ENCODE measurements at places on chromosomes 5 and 9.

DNA sequence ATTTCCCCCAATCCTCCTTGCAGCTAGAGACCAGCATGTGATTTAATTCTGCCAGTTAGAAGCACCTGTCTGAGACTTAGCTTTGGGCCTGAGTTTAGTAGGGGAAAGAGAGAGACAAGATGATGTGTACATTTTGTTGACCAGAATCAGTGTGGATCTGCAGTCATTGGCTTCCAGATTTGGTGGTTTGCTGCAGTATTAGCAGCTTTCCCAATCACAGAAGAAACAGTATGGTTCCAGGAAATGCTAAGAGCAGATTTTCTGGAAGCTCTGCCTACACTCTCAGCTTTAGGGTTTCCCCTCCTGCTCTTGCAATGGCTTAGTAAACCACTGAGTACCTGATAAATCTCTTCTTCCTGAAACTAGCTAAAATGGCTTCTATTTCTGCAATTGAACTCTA is 48.8 kb upstream of the FREM1 start:
- DNase-seq, result no peak

- no peak for DNase-seq
Measured at GRCh38 chr5:140253985-140254384, 48.9 kb downstream of the PFDN1 start.

GRCh38 chr5:126920291-126920690 is 110.1 kb downstream of the MARCHF3 start:
- no peak for DNase-seq

GRCh38 chr5:141850786-141851185 is 27.4 kb downstream of the PCDH1 start:
- DNase-seq, result no peak

GRCh38 chr5:158841481-158842276 is 258.0 kb downstream of the EBF1 start:
- no peak for DNase-seq

GRCh38 chr9:12230708-12231107 is 462.5 kb upstream of the TYRP1 start:
- peak; percentile 4 for DNase-seq

DNA sequence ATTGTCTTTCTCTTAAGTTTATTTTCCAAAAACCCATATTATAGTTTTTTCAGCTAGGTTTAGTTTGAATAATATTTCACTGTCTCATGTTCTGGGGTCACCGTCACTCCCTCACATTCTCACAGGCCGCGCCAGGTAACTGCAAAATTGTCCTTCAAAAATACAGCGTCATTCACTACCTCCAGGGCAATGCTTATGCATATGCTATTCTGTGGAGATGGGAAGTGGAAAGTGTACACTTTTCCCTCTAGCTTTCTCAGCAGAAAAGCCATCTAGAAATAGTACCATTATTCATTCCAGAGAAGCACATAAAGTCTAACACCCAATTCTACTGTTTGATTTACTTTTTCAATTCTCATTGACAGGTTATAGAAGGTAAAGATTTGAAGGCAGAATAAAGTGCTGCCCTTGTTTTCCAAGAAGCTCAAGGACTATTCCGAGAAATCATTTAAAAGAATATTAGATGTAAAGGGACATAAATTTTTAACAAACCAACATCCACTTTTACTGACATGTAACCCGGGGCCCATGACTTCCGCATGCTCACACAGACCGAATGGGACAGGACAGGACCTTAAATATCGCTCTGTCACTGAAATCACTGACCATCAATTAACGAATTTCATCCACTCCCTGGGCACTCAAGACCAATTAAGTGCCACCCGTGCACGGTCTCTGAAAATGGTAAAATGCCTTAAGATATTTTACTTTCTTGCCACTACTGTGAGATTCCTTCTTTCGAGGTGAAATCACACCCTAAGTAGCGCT is 720 bp downstream of the NUDT12 start:
- peak; percentile 13 for DNase-seq

- DNase-seq, result peak; percentile 68
Measured at GRCh38 chr5:172150514-172151425, 37.3 kb downstream of the STK10 start.

DNA sequence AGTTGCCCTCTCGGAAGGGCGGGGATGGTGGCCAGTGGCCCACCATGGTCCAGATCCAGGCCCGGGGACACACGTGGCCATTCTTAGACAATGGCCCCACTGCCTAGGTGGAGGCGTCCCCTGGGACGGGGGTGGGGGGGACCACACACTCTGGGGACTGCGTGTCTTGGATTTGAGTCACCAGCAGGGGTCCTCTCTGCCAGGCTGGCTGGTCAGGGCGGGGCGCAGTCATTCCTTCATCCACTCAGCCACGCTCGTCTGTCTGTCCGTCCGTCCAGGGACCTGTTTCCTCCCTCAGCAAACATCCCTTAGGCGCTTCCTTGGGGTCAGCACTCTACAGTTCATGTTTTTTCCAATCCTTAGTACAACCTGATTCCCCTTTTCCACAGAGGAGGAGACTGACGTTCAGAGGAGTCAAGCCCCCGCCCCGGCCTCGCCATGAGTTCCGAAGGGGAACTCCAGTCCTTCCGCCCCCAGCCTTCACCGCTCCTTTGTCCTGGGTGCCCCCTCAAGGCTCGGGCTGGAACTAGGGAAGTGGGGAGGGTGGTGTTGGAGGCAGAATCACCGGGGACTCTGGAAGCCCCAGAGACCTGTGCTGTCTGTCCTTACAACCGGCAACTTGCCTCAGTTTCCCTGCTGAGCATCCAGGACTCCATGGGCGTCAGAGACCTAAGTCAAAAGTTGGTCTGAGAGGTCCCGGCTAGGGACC is 276.6 kb upstream of the MVB12B start:
- no peak for DNase-seq

GRCh38 chr9:88215196-88216125 is 77.2 kb upstream of the SPATA31C2 start:
- DNase-seq, result no peak

DNA sequence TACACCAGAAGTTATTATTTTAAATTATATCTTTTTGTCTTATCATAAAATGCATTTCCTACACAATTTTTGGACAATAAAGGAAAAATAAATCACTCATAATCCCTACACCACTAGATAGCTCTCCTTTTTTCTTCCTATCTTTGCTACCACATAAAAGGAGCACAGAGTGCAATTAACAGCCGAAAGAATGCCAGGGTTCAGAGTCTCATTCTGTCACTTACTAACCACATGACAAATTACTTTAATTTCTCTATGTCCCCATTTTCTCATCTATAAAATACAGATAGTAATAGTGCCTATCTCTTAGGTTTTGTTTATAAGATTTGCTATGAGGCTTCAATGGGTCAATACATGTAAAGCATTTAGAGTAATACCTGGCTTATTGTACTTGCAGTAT is 158.7 kb upstream of the GRIN3A start:
- DNase-seq, result no peak

DNA sequence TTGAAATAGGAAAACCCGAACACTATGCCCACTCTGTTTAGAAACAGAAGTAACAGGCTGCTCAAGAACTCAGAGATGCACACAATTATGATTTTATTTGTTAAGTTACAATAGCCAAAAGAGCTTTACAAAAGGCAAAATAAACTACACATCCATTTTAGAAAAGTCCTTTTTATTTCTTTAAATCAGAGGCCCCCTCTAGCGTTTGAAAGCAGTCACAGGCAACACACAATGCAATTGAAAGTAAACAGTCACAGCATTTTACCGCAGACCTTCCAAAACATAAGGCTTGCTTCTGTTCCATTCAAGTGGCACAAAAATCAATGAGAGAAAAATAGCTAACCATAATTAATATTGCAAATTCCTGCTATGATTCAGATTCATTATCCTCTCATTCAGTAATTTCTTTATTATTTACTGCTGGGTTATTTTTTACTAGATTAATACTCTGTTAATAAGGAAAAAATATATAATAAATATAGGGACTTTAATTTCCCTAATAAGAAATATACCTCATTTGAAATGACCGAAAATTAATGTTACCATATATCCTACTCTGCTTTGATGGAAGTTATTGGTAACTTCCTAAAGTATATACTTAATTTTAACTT is 78.3 kb downstream of the CEP120 start:
- DNase-seq, result no peak

DNA sequence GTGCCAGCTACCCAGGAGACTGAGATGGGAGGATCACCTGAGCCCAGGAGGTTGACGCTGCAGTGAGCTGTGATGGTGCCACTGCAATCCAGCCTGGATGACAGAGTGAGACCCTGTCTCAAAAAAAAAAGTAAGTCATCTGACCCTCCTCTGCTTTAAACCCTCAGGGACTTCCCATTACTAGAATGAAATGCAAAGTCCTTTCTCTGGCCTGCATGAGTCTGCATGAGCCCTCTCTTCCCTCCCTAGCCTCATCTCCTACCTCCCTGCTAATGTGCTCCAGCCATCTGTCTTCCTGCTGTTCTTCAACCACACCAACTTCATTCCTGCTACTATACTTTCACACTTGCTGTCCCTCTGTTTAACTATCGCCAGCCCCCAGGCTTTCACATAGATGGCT is 15.3 kb downstream of the IL5 start:
- DNase-seq, result no peak

DNA sequence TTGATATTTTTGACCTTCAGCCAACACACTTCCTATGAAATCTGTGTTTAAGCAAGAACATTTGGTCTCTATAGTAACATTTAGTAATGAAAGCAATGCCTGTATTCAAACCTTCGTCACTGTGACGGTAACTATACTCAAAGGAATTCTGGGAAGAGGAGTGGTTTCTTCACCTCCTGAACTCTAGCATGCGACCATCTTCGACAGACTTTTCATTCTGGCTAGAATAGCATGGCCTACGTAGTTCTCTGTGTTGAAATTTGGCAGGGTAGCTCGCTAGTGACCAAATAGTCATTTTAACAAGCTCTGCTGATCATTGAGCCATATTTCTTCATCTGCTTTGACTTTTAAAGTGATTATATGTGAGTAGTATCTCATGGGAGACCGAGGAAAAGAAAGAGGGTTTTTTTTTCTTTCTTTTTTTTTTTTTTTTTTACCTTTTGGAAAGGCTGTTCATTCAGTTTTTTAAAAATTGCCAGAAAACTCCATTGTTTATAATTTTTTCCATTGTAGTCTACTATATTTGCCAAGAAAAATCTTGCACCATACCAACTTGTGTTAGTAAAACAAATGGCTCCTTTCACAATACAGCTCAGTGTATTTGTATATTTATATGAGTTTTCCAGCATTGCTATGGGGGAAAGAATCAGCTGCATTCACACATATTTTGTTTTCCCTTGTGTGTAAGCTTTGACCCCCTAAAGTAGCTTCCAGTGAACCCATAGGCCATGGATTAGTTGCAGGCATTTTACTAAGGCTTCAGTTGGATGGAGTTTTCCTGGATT is 166.8 kb downstream of the NNT start:
- DNase-seq, result no peak

DNA sequence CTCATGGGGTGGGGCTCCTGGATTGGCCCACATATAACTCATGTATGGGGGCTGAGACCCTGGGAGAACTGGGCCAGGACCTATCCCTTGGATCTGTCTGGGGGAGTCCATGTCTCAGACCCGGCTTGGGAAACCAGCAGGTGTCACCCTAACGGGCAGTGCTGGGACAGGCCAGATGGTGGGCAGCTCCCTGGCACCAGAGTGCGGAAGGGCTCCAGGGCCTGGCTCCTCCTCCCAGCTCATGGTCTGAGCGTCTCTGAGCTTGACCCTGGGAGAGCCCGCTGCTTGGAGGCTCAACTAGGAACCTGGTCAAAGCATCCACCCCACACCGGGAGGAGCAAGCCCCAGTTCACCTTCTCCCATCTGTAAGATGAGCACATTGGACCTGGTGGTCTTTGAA is 15.5 kb upstream of the NCS1 start:
- no peak for DNase-seq

DNA sequence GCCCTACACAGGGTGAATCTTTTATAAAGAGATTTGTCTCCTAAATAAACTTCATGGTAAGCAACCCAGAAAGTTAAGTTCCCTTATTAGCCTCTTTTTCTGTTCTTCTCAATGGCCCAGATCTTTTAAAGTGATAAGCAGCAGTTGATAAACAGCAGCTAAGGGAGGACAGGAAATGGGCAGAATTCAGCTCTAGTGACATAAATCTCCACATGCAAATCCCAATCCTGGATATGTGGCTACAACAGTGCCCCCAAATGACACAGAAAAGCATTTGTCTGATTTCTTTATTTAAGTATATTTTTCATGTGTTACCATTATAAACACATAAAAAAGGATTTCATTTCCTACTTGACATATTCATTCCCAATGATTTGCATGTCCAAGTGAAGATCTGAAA is 199.0 kb downstream of the DTWD2 start:
- DNase-seq, result no peak

DNA sequence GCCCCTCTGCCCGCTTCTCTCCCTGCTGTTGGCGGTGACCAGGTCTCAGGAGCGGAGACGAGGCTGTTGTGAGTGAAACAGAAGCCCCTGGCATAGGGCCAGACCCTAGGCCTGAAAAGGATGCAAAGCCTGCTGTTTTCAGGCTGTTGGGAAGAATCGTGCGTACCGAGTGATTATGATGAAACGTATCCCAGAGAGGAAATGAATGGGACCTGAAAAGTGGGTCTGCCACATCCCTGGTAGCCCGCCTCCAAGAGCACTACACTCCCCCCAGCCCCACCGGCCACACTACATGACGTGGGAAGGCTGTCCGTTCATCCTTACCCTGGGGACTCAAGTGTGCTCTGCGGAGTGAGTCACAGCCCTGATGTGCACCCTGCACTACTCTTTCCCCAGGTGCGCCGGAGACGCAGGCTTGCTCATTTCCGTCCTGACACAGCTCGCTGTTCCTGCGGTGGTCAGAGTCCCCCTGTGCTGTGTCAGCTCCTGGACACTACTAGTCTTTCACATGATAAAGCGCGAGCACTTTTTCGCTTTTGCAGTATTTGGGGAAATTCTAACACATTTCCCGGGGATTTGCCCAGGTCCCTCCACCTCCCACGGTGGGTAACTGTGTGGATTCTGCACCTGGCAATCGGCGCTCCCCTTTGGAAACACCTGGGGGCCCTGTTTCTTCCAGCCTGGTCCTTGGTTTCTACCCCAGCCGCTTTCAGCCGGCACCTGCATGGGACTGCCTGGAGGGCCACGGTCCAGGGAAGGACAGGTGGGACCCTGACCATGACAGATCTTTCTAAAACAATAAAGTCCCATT is 91.5 kb downstream of the ANKRD33B start:
- DNase-seq, result no peak

GRCh38 chr5:8870959-8871355 is 674.9 kb downstream of the SEMA5A start:
- no peak for DNase-seq

GRCh38 chr9:107637421-107638420 is 148.2 kb upstream of the KLF4 start:
- peak; percentile 67 for DNase-seq

All from GM20000 (cell line).